ENCODE measurements at places on chromosomes 7 and 10. TPM values are rescaled to one million over a fixed set of nuclear protein-coding genes. Genes with fewer than 3 reads are reported as not detected.
A peak's percentile ranks its signal among the peaks of the same experiment; 100 is the strongest.

DNA sequence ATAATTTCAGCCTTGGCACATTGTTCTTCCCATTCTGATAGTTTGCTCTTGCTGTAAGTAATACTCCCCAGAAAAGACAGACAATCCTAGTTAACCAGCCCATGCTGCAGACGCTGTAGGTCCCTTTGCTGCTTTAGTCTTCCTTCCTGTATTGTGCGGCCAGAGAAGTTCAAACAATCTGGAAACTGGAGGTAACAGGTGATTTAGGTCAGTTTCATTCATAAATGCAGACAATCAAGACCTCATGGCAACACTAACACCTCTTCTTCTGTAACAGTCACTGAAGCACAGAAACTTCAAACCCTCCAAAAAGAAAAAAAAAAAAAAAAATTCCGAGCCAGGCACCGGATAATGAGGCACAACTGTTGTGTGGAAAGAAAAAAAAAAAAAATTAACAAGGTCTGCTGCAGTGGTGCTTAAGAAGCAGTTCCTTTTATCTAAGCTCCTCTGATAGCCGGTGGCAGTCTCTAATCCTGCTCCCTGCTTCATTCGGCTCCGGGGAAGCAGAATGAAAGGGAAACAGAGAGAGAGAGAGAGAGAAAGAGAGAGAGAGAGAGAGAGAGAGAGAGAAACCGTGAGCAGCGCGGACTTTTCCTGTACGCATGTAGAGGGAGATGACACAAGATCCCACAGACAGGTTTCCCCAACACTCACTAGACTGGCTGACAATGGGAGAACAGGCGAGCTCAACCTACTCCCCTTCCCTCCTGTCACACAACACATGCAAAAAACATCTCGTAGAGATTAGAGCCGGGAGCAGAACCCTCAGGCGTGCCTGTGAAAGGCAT is at the start of gene SEMA3A:
SEMA3A (minus strand) TSS at position 306 of the 788 bp plus-strand sequence; CDS start at position 103, 203 bp downstream.
- peak; percentile 82 for DNase-seq

DNA sequence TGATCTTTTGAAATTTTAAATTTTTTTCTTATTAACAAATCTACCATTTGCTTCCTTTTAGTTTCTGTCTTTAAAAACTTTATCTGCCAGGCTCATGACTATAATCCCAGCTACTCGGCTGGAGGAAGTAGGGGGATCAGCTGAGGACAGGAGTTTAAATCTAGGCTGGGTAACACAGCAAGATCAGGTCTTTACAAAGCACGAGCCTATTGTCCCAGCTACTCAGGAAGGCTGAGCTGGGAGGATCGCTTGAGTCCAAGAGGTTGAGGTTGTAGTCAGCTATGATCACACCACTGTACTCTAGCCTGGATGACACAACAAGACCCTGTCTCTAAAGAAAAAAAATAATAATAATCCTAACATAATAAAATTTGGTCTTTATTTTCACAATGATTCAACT is 17.5 kb downstream of the DPY19L1 start:
- no peak for DNase-seq

DNA sequence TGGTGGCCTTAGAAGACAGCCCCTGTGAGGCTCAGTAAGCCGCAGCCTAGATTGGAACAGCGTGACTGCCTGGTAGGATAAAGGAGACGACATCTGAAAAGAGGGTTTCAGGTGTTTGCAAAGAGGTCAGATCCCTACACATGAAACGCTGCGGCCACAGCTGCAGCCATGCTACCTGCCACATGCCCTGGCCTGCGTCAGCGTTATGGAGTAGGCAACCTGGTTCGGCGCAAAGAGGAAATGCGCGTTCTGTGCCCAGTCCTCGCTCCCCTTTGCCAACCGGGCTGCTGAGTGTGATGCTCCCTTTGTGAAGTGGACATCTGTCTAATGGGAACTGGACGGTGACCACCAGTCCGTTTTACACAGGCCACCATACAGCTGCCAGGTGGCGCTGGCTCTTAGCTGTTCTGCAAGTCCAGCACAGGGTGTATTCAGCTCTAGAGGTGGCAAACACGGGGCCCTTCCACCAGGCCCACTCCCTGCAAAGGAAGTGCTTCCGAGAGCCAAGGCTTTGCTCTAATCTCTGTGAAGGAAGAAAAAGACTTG is 160.3 kb downstream of the CELF2 start:
- no peak for DNase-seq

DNA sequence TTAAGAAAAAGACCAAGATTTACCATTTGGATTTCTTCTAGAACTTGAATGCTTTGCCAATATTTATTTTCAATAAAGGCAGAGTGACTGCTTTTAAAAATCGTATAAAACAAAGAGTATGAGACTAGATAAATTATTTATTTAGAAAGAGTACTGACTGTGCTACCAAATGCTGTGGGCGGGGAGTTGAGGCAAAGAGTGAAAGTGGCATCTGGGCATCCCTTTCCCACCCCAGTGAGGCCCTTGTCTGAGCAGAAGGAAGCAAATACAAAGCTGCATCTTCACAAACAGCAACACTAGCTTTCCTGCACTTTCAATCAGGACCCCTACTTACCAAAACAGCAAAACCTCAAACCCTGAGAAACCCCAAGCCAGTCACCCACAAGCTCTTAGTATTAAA is 34.9 kb downstream of the ITGB1 start:
- DNase-seq: no peak

- no peak for DNase-seq
Observed at GRCh38 chr7:41472427-41473125, 230.3 kb downstream of the INHBA start.

GRCh38 chr10:69495666-69496065 is 44.4 kb downstream of the TSPAN15 start:
- no peak for DNase-seq

DNA sequence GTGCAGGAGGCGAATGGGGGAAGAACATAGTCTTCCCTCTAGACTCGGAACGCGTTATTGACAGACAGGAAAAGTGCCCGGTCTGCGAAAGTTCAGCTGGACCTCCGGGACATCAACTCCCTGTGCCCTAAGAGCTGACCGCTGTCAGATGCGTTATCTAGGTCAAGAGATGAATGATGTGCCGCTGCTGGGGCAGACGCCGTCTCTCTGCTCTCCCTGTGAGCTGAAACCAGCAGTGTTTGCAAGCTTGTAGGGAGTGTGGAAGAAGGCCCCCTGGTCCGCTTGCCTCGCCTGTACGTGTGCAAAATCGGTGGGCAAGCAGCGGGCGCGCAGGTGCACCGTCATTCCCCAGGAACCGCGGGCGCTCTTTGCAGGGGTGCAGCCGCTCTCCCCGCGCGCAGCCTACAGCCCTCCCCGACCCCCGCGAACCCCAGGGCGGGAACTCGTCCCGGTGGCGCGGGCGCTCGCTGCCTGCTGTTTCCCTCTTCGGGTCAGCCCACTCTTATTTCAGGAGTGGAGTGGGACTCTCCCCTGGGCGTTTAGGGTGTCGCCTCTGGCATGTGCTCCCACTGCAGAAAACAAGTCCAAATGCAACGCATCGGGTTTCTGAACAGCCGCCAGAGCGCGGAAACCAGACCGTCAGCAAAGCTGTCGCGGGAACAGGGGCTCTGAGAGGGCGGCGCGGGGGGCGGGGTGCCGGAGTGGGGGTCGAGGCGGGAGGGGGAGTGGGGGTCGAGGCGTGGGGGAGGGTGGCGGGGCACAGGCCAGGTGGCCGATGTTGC is 1.8 kb upstream of the PFKFB3 start:
- DNase-seq: no peak

- DNase-seq: no peak
Observed at GRCh38 chr10:33453081-33454025, 118.9 kb upstream of the NRP1 start.

DNA sequence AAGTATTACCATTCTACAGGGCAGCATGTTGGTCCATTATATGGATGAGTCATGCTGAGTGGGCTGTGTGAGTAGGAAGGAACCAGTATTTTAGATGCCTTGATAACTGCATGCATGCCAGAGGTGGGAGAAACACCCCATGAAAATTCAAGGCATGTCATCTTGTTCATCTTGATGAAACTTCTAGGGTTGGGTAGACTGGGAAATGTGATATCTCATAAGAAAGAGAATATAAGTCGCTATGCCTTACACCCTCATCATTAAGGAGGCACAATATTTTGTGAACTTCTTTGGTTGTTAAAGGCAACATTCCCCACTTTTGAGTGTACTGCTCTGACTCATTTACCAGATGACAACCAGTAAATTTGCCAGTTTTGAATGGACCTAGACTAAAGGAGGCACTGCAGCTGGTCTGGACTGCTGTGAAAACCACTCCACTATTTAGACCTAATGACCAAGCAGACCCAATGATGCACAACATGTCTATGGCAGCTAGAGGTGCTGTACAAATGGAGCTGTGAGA is 48.0 kb downstream of the ZNF365 start:
- DNase-seq: no peak

- DNase-seq: no peak
Observed at GRCh38 chr7:112487457-112488263, 6.9 kb downstream of the LSMEM1 start.

DNA sequence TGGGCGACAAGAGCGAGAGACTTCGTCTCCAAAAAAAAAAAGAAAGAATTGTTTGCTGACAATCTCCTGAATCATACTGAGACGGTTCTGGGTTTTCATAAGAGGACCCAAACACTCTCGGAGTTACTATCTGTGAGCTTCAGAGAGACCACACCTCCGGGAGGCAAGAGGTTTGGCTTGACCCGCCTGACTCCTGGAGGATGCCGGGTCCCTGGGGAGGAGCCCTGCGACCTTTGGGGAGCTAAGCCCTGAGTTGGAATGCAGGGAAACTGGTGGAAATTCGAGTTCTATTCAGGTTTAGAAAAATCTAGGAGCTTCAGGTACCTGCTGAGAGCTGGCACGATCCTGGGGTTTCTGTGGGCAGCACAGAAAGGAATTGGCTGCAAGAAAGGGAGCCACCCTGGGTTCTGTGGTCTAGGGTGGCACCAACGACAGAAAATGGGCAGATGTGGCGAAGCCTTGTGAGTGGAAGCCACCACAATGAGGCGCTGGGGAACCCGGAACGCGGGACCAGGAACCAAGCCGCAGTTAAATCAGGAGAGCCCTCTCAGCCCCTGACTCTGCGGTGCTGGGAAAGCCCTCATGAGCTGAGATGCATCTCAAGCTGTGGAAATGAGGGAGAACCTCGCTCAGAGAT is 21.9 kb upstream of the GATAD1 start:
- no peak for DNase-seq

GRCh38 chr7:47782792-47783191 is 165.5 kb downstream of the PKD1L1 start:
- DNase-seq: no peak

DNA sequence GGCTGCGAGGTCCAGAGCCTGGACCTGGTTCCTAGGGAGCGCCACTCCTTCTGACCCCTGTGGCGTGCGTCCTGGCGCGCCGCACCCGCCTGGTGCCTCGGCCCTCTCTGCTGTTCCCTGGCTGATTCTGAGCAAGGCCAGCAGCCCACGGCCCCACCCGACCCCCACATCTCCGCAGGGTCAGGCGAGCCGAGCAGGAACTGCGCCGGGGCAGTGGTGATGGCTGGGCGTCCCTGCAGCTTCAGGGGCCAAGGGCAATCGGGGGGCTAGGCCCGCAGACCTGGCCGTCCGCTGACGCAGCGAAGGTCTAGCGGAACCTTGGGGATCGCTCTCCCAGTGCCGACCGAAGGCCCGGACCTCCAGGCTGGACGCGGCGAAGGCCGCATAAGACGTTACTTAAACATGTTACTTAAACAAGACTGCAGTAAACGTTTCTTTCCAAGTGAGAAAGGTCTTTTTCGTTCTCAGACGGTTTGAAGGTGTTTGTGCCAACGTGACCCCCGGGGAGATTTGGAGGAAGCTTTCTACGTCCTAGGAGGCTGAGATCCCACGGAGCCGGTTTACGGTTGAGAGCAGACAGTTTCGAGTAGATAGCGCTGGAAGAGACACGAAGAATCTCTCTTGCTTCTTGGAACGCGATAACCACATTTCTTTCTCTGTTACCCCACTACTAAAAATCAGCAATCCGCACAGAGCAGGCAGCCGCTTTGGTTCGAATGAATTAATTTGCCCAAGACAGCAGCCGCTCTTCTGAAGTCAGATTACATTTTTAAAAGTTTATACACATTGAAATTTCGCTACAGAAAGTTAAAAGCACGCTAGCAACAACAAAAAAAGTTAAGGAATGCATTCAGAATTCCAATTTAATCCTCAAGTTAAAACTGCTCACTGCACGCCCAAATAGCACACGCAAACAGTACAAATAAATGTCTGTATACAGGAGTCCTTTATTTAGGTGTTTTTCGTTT is 4.9 kb upstream of the NKX2-3 start:
- DNase-seq: no peak

GRCh38 chr10:44827431-44828006 is 83.6 kb upstream of the TMEM72 start:
- no peak for DNase-seq

GRCh38 chr10:30199376-30200016 is 140.1 kb upstream of the JCAD start:
- no peak for DNase-seq

GRCh38 chr10:108112218-108112617 is 947.7 kb upstream of the SORCS1 start:
- no peak for DNase-seq

DNA sequence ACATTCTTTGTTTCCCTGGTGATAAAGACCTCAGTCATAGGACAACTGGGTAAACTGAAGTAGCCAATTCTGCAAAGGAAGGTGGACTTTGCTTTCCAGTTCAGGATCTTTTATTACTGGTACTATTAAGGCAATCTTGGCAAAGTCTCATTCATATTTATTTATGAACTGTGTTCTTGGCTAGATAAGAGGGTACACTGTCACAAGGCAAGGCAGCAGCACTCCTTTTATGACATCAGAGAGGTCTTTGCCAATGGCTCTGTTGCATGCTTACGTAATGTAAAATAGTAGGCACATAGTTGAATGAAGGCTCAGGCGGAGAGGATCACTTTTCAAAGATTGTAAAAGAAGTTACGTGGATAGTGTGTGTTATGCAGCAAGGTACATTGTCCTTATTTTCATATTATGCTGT is 63.7 kb upstream of the PDK4 start:
- DNase-seq: no peak

GRCh38 chr7:2687881-2688318 is at the start of gene AMZ1:
Gene AMZ1 (plus strand): TSS chr7:2688202. CDS start chr7:2700452, 12,250 bp downstream.
- DNase-seq: no peak

- no peak for DNase-seq
Observed at GRCh38 chr10:9166770-9167169, 1112.3 kb downstream of the GATA3 start.

GRCh38 chr10:88702848-88703597 is 3.0 kb upstream of the LIPK start:
- DNase-seq: no peak

LRRD1 gene
- 0.11 TPM for polyA plus RNA-seq

PRLHR gene
- polyA plus RNA-seq: not detected

MBL2 gene
- 0.45 TPM for polyA plus RNA-seq

SLC18A3 gene
- polyA plus RNA-seq: not detected

PIK3AP1 gene
- polyA plus RNA-seq: 5.5 TPM

AQP1 gene
- polyA plus RNA-seq: 153 TPM

SPDYE1 gene
- 1.9 TPM for polyA plus RNA-seq

GNAI1 gene
- polyA plus RNA-seq: 133 TPM

CTNNA3 gene
- polyA plus RNA-seq: 4.2 TPM

COL26A1 gene
- 23.1 TPM for polyA plus RNA-seq

Measured in left renal cortex interstitium (tissue), 4 donors.